ENCODE measurements at places on chromosomes 6 and 20.
A peak's percentile ranks its signal among the peaks of the same experiment; 100 is the strongest.

- DNase-seq: no peak
Observed at GRCh38 chr6:25462235-25462897, 183.2 kb downstream of the CARMIL1 start.

DNA sequence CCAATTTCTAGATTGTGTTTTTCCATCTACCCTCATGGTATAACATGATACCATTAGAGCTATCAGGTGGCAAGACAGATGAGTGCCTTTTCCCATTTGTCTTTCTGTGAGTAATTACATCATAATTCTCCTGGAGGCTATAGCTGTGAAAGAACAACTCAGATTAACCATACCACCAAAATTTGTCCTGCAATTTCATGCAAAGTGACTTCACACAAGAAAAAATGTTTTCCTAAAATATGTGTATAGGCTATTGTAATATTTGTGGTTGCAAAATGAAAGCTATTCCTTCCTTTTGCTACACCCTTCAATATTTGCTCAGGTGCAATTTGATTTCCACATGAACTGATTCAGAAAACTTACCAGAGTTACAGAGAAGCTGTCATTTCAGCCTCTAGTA lies 547.7 kb upstream of the ID4 start:
- DNase-seq: no peak

- peak; percentile 28 for DNase-seq
Observed at GRCh38 chr6:80133020-80133419, 26.5 kb downstream of the BCKDHB start.

GRCh38 chr6:43060034-43060754 lies 763 bp downstream of the KLC4 start:
- DNase-seq: peak; percentile 59

- DNase-seq: peak; percentile 79
Observed at GRCh38 chr20:50663095-50663821, 28.1 kb downstream of the RIPOR3 start.

DNA sequence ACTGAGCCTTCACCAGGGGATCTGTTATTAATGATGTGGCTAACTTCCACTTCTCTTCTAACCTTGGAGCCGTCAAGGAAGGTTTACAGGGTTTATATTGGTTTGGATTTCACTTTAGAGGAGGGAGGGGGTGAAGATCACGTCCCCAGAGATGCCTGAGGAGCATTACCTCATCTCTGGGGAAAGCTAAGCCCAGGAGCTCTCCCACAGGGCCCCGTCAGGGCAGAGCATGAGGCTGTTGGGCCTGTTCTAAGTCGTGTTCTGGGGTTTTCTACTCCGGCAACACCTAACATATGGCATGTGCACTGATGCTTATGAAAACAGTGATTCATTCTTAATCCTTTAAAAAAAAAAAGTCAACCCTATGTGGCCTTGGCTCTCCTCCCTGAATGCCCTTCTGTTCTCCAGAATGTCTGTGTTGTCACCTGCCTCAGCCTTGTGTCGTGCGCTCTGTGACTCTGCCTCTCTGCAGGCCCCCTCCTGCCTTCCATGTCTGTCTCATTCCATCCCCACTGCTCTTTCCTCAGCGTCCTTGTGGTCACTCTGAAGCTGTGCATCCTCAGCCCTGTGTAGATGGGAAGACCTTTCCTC lies 97.4 kb upstream of the JARID2 start:
- DNase-seq: peak; percentile 61

GRCh38 chr6:136788069-136788902 lies 4.0 kb downstream of the MAP3K5 start:
- no peak for DNase-seq

DNA sequence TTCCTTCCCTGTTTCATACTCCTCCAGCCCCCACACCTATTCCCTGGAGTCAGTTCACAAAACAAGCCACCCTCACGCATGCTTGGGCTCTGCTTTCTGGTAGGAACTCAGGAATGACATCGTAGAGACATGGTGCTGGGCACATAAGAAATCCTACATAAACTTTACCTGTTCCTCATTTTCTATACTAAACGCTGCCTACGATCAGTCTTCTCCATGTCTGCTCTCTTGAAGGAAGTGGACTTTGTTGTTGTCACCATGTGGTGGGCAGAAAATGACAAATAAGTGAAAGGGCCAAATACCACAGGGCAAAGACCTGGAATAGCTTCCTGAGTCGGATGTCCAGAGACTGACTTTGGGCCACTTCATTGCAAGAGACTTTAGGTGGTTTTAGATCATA lies 10.1 kb downstream of the MYLK4 start:
- no peak for DNase-seq

DNA sequence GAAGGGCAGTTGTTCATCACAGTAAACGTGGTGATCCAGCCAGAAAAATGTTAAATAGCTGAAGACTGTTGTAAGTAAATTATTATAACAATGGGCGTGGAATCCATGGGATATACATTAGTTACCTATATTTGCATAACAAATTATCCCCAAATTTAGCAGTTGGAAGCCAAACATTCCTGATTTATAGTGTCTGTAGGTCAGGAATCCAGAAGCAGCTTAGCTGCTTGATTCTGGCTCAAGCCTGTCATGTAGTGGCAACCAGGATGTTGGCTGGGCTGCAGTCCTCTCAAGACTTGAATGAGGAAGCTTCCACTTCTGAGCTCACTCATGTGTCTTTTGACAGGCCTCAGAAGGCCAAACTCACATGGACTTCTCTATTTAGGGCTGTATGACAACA lies 6.9 kb upstream of the ADGRB3 start:
- DNase-seq: no peak

- DNase-seq: no peak
Observed at GRCh38 chr6:70180901-70181599, 121.8 kb downstream of the COL9A1 start.

- no peak for DNase-seq
Observed at GRCh38 chr6:148431840-148432239, 89.2 kb downstream of the SASH1 start.
